ENCODE measurements at places on chromosomes 13 and 19.

GRCh38 chr13:99347911-99348451 is 40.8 kb upstream of the GPR183 start:
- DNase-seq, result no peak

DNA sequence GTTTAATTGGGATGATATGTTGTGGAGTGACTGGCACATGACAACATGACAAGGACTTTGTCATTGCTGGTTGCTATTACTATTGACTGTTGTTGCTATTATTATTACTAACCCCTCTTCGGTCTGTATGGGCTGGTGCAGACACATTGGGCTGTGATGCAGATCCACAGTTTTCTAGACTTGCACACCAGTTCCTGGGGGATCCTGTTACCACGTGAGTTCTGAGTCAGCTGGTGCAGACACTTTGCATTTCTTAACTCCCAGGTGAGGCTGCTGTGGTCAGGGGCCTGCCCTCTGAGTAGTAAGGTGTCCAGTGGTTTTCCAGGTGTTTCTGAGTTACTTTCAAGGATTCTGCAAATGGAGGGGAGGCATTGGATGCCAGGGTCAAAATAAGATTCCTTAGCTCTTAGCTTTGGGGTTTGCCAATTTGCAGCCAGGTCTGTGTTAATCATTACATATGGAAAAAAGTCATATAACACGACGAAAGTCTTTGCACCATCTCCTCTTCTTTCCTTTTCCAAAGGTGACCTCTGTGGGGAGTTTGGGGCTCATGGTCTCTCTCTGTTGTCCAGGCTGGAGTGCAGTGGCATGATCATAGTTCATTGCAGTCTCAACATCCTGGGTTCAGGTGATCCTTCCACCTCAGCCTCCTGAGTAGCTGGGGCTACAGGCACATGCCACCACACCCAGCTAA is 19.3 kb downstream of the BICRA start:
- no peak for DNase-seq

GRCh38 chr19:50669302-50670101 is 20.3 kb downstream of the C19orf81 start:
- no peak for DNase-seq

DNA sequence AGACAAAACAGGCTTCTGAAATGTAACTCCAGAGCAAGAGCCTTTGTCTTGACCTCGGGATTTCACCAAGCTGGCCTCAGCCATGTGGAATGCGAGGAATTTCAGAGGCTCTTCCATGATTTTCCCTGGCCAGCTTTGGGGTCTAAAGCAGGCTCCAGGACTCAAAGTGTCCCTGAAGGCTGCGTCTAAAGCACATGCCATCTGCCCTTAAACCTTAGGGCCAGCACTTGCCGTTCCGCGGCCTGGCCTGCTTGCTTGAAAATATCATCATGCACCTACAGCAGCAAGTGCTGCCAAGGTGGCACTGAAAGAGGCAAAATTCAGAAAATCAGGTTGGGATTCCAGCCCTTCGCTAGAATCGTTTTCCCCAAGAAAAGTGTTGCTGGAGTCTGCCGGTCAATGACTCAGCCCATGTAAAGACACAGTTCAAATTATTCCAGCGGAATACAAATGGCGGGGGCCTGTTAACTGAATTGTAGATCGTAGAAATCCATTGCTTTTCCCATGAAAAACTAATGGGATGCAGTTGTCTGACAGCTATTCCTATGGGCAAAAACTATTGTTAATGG is 105.7 kb upstream of the RAP2A start:
- DNase-seq, result peak; percentile 98

DNA sequence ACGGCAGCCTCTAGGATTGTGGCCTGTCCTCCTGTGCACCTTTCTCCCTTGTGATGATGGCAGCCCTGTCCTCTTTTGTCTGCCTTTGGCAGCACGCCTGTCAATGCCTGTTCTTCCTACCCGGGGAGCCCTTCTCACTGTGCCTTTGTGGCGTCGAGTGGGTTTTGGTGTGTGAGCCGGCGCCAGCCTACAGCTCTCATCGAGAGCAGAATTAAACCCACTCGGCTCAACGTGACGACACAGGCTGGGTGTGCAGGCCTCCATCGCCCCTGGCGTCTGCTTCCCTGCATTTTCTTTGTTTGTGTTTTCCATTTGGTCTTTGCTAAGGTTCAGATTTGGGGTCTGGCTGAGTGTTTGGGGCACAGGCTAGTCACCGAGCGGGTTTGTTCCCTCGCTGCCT is 34.4 kb downstream of the AP1M1 start:
- no peak for DNase-seq

DNA sequence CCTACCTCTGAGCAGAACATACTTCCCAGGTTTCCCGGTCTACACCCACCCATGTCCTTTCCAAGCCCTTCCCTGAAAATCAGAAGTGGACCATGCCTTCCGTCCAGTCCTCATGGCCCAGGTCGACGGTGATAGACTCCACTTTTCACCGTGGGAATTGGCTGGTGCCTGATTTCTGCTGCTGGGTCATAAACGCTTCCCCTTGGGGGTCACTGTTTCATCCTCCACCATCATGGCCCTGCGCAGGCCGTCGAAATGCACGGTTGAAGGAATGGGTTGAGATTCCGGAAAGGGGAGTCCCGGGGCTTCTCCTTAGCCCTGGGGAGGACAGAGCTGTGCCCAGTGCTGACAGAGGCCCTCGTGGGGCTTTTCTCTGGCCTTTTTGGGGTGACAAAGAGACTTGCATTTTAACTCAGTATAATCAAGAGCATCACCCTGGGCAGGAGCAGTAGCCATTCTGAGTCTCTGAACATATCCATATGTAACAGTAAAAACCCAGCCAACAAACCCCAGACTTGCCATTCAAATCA is 75.5 kb downstream of the SOX1 start:
- no peak for DNase-seq

DNA sequence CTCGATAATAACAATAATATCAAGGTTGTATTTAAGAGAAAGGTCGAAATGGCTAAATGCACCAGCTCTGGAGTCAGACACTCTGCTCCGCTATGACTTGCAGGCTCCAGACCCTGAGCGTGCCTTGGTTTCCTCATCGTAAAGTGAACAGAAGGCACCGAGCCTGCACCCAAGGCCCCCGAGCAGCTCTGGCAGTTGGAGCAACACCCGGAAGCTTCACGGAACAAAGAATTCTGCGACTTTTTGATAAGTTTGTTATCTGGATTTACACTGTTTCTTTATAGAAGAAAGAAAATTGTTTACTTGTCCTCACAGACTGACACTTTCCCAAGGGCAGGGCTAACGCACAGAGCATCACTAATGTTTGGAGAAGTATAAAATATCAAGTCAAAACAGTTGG is 4.4 kb downstream of the GRTP1 start:
- no peak for DNase-seq

- no peak for DNase-seq
These were observed 95.6 kb upstream of the CSNK1A1L start for GRCh38 chr13:37201081-37201480.

- no peak for DNase-seq
These were observed 504.2 kb downstream of the RFC3 start for GRCh38 chr13:34322014-34322742.

DNA sequence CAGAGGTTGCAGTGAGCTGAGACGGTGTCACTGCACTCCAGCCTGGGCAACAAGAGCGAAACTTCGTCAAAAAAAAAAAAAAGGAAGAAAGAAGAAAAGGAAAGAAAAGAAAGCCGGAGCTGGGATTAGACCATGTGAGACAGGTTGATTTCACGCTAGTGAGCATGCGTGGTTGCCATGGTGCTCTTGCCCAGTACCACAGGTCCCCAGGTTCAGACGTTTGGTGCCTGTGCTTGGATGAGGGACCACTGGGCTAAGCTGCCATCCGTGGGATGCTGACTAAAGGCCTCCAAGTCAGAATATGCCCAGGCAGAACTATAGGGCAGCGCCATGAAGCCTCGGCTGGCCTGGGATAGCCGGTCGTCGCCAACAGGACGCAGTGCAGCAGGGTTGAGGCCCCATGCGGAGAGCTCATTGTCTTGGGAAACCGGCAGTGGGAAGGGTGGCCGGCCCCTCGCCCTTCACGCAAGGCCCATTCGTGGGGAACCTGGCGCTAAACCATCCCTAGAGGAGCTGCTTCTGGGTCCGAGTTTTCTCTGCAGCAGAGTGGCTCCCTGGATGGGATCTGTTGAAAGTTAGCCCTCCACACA is 7.2 kb upstream of the TEX101 start:
- DNase-seq, result no peak

DNA sequence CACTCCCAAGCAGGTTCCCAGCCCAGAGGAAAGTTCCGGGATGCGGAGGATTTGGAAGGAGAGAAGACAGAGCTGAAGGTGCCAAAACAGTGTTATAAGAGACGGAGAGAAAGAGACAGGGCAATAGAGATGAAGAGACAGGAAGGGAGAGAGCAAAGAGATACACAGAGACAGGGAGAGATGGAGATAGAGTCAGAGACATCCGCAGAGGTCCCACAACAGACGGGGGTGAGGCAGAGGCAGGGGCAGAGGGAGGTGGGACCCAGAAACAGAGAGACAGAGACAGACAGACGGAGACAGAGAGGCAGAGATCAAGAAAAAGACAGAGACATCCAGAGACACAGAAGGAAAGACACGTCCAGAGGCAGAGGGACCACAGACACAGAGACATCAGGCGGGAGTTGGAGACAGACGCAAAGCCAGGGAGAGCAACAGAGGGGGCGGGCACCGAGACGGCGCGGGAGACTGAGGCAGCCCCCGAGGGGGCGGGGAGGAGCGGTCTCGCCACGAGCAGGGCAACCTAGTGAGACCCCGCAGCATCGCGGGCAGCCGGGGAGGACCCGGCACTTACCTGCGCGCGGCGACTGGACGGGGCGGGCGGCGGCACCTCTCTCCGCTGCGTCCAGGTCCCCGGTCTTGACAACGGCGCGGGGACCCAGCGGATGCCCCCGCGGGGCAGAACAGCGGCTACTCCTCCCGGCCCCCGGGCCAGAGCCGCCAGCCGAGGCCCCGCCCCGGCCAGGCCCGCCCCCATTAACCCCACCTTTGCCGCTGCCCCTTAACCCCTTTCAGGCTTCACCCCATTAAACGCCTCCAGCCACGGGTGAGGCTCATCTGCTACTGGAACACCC is at the start of gene GPR4:
Gene GPR4, minus strand, starts transcription at position 689 of the 851 bp plus-strand sequence. CDS start 10,346 bp downstream, outside the sequence.
- DNase-seq, result peak; percentile 65

DNA sequence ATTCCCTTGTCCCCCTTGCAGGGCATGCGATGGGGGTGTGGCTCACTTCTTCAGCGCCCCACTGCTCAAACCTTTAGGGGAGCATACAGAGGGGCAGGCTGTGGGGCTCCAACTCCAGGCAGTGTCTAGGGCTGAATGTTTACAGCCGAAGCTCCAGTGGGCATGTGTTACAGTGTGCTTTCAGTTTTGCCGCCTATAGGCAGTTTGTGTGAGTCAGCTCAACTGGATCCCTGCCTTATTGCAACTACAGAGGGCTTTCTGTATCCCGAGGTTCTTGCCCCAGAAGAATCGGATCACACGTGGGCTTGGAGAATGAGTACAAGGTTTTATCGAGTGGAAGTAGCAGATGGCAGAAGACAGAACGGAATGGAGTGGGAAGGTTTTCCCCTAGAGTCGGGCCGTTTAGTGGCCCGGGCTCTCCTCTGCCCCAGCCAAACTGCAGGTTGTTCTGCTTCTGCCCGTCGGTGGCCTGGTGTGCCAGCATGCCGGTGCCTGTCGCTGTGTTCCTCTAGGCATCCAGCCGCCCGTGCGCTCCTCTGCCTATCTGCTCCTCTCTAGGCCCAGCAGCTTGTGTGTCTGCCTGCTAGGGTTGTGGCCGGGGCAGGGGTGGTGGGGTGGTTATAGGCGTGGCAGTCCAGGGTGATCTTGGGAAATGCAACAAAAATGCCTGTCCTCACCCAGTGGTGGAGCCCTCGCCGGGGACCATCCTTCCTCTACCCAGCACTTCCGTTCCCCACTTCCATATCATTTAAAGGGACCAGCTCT is 435.9 kb upstream of the SGCG start:
- DNase-seq, result no peak

DNA sequence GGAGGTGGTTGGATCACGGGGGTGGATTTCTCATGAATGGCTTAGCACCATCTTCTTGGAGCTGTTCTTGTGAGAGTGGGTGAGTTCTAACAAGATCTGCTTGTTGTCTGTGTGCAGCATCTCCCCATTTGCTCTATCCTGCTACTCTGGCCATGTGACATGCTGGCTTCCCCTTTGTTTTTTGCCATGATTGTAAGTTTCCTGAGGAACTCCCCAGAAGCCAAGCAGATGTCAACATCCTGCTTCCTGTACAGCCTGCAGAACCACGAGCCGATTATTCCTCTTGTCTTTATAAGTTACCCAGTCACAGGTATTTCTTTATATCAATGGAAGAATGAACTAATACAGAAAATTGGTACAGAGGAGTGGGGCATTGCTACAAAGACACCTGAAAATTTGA is 2.3 kb upstream of the SIGLEC12 start:
- DNase-seq, result no peak

GRCh38 chr19:15253513-15253912 is 21.3 kb upstream of the EPHX3 start:
- no peak for DNase-seq

- DNase-seq, result no peak
These were observed 25.9 kb downstream of the LYL1 start for GRCh38 chr19:13076787-13077186.

DNA sequence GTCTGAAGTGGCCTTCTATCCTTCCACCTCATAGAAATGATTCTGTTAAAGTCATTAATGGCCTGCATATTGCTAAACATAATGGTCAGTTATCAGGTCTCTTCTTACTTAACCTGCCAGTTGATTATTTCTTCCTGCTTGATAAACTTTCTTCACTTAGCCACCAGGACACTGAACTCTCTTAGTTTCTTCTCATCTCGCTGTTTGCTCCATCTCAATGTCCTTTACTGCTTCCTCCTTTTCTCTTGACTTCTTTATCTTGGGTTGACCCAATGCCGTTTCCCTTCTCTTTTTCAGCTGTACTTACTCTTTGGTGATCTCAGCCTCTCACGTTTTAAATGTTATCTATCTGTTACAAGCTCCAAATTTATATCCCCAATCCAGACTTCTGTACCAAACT is 17.1 kb upstream of the CLC start:
- no peak for DNase-seq

DNA sequence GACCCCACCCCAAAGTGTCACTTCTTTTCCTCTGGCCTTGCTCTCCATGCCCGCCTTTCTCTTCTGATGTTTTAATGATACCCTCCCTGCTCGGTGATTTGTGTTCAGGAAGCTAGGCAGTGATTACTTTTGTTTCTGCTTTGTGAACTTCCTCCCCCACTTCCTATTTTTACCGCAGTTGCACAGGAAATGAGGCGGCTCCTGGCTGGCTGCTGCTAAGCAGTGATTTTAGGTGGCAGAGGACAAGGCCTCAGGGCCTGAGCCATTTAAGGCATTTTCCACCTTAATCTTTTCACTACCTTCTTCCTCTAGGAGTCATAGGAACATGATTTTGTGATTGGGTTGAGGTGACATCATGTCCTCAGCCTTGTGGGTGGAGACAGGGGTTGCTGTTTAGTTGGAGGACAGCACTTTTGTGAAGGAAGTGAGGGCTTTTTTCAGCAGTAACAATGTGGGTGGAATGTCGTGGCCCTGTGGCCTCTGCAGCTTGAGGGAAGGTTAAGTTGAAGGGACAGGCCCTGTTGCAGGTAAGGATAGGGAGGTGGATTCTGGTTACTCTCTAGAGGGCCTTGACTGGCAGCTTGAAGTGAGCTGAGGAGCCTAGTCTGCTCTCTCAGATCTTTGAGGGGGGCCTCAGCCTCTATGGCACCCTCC is 15.7 kb downstream of the GARRE1 start:
- peak; percentile 98 for DNase-seq

- DNase-seq, result no peak
These were observed at the start of gene NFILZ for GRCh38 chr19:8629996-8630683. Gene NFILZ (plus strand): TSS chr19:8630633. CDS start chr19:8676766, 46,133 bp downstream.

GRCh38 chr13:98847780-98848179 is 95.3 kb upstream of the SLC15A1 start:
- DNase-seq, result peak; percentile 74
